Activated T-helper 1 cell treated with Interleukin-2 at 50 U/mL for 16 hours (primary cell): ENCODE measurements at places on chromosomes 16 and 17.

DNA sequence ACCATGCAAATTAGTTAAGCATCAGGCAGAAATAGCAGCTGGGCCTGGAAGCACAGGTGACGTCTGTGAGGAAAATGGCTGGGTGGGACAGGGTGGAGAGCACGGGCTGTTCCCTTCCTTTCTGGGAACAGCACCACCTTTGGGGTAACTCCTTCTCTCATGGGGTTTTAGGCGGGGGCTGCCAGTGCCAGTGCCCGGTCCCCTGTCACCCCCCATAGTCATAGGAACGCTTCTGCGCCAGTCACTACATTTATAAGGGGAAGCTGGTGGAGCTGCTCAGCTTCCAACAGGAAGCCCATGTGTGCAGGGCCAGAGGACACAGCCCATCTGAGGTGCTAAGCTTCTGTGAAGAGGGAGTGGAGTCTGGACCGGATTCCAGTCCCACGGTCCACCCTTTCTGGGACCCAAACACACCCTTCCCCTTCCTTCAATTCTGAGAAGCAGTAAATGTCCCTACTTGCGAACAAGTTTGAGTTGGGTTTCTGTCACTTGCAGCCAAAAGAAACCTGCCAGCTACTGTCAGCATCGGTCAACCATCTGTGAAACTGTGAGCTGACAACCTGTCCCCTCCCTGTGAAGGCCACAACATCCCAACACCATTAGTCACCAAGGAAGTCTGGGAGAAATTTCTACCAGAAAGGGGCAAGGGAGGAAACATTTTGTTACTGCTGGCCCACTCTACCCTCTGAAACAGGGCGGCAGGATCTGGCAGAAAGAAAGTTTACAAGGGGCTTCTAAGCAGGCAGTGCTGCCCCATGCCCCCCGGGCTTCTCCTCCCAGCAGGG lies 86.0 kb upstream of the AMZ2 start:
- no peak for DNase-seq

GRCh38 chr16:85631230-85631629 lies 18.1 kb downstream of the GSE1 start:
- DNase-seq, result no peak

DNA sequence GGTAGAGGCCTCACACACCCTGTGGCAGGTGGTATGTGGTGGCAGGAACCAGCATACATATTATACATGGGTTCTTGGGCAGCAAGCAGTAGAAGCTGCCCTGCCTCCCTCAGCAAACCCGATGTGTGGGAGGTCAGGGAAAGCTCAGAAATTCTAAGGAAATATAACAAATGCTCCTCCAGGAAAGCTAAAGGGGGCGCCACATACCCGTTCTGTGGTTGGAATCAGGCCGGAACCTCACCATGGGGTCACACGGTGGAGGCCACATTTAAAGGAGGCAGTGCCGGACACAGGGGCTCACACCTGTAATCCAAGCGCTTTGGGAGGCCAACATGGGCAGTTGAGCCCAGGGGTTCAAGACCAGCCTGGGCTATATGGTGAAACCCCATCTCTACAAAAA lies 12.4 kb upstream of the KATNB1 start:
- no peak for DNase-seq

- no peak for DNase-seq
These were observed 24.5 kb upstream of the CIBAR2 start for GRCh38 chr16:85136702-85137322.

- DNase-seq, result no peak
These were observed 127.3 kb downstream of the GAS7 start for GRCh38 chr17:10071141-10071540.

DNA sequence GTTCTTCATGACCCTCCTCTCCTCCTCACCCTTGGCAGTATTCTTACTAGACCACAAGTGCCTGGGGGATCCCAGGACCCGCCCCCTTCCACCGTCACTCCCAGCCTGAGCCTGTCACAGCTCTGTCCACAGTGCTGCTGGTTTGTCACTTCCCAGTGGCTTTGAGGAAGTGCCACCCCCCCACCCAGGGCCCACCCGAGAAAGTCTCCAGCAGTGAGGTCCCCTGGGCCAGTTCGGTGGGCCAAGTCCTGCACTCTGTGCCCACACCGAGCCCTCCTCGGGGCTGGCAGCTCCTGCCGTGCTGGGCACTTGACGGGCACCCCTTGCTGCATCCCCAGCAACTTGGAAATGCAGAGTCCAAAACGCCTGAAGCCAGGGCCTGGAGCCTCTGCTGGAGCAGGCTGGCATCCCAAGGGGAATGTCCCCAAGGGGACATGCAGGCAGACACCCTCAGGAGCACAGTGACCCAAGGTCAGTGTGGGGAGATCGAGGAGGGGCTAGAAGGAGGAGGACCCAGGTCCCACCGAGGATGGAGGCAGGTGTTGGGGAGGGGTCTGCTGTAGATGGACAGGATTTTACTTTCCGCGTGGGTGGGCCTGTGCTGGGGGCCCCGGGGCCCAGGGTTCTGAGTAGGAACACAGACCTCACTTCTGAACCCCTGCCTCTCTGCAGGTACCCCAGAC lies 15.5 kb downstream of the MMP15 start:
- no peak for DNase-seq

DNA sequence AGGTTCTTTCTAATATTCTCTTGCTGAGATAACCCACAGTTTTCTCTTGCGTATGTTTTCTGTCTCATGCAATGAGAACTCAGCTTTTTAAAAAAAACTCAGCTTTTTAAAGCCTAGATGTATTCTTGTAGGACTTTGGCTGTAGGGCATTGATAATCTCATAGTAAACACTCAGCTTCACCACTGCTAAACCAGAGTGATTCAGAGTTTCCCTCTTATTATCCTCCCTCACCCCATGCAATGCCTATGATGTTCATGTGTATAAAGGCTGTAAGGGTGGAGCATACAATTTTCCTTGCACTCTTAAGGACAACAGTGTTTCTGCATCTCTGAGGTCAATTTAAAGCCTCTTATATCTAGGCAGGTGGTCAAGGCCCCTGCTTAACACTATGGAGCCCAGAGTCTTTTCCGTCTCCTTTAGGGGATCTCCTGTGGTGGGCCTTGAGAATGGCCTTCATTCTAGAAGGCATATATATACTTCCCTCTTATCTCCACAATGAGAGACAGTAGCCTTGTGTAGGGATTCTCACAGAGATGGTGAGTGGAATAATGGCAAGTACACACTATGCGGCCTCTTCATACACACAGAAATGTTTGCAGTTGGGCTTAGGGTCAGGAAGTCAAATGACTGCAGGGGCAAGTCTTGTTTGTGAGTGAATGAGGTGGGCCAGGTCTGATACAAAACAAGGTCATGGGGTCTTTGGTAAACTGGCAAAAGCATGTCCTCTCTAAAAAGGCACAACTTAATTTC lies 279.6 kb downstream of the HS3ST3A1 start:
- DNase-seq, result no peak

- DNase-seq, result peak; percentile 52
These were observed 5.7 kb downstream of the DLG4 start for GRCh38 chr17:7213895-7214299.

GRCh38 chr17:4247361-4247970 lies 16.3 kb downstream of the ANKFY1 start:
- DNase-seq, result no peak

- DNase-seq, result no peak
These were observed 30.5 kb downstream of the CDH1 start for GRCh38 chr16:68767581-68767980.

- DNase-seq, result no peak
These were observed 93.1 kb downstream of the RTN4RL1 start for GRCh38 chr17:1931844-1932579.

DNA sequence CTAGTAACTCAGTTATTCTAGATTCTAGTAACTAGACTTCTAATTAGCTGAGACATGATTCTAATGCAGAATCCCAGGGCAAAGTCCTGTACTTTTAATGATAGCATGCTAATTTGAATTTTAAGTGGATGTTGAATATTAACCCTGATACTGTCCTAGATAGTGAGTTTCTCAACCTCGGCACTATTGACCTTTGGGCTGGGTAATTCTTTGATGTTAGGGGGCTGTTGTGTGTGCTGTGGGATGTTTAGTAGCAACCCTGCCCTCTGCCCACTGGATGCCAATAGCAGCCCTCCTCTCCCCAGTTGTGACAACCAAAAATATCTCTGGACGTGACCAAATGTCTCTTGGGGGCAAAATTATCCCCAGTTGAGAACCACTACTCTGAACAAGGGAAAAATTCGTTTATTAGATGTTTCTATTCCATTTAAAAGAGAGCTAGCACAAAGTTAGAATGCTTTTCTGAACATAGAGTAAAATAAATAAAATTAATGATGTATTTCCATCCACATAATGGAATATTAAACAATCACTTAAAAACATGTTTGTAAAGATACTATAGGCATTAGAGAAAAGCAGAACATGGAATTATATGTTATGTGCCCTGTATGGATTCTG lies 30.2 kb downstream of the SALL1 start:
- no peak for DNase-seq

- no peak for DNase-seq
These were observed 7.3 kb downstream of the C16orf86 start for GRCh38 chr16:67673712-67674580.

- no peak for DNase-seq
These were observed 13.8 kb downstream of the HNF1B start for GRCh38 chr17:37731056-37731455.

DNA sequence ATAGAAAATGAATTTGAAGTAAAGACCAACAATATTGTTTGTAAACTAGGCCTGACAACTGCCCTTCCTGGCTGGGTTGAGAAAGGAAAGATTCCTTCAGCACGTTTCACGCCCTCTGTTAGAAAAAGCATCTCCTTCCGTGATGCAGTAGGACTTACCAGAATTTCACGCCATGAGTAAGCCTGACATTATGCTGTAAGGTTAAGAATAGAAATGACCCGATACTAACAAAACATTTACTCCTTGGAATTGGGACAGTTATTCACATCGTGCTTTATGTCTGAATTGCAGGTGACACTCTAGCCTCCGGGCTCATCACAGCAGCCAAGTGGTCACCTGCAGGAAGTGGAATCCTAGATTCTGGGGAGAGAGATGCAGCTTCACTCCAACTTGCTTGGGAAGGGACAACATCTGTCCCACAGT lies 17.5 kb downstream of the MARCHF10 start:
- DNase-seq, result no peak

GRCh38 chr17:45305530-45306087 lies 11.2 kb downstream of the MAP3K14 start:
- no peak for DNase-seq

GRCh38 chr16:4679156-4679849 lies 14.1 kb upstream of the NUDT16L1 start:
- DNase-seq, result no peak

GRCh38 chr17:82063424-82064415 lies 1.9 kb downstream of the DUS1L start:
- DNase-seq, result no peak

GRCh38 chr17:34068571-34068970 lies 186.5 kb upstream of the CCL2 start:
- DNase-seq, result no peak

DNA sequence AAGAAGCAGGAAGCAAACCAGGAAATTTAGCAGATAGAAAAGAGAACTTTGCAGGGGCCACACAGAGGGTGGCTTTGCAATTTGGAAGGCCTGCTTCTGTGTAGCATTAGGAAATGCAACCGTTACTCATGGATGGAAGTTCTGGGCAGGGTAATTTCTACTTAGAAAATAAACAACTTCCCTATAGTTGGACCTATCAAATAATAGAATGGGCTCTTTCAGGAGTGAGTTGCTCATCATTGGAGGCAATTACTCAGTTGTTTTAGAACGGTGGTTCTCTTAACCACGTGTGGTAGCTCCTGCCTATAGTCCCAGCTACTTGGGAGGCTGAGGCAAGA lies 25.8 kb upstream of the HS3ST2 start:
- no peak for DNase-seq

GRCh38 chr16:19481296-19481695 lies 40.6 kb downstream of the GDE1 start:
- no peak for DNase-seq

DNA sequence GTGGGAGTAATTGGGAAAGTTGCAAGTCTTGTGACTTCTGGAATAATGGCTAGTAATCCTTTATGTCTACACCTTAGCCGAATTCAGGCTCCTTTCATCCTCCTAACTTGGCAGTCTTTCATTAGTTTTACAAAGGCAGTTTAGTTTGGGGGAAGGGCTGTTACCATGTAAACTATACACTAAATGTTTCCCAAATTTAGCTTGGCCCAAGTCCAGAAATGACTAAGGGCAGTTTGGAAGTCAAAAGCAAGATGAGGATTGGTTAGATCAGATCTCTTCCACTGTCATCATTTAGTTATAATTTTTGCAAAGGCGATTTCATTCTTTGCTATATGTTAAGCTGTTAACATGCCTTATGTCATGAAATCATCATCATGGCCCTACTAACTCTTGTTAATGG lies 115.4 kb upstream of the CACNG3 start:
- DNase-seq, result no peak

GRCh38 chr17:45315648-45316433 lies 979 bp downstream of the MAP3K14 start:
- DNase-seq, result no peak

DNA sequence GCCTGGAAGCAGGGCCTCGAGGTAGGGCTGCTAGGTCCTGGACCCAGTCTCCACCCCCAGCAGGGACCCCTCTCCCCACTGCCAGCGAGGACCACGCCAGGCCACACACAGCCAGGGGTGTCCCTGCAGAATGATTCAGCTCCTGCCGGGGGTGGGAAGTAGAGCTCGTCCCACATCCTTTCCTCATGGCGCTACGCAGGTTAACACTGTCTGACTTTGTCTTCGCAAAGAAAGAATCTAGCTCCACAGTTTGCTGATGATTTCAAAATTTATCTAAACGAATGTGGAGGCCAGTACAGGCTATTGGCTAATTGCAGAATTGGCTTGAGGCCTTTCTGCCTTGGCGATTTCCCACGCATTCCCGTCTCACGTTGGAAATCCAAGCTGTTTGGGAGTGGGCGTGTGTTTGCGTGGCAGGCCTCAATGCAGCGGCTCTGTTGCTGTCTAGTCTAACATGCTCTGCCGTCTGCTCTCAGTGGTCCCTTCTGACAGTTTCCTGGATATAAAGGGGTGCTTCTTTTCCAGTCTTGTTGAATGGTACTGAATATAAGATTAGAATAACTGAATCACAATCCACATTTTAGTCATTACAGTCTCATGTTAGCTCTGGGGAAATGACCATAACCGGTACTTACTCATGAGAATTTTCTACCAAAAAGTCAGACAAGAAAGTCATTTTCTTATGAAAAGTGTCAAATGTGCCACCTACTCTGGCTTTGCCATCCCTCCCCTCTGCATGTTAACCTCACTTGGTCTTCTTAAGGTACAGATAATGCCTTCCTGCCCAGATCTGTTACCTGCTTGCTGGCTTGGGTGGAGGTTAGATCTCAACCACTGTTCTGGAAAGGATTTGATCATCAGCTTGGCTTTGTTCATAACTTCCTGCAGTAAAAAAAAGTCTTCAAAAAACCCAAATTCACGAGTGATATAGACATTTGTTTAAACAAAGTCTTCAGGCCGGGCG lies 252.4 kb downstream of the NTN1 start:
- no peak for DNase-seq

- DNase-seq, result no peak
These were observed 84.9 kb downstream of the RTN4RL1 start for GRCh38 chr17:1939981-1940809.
